Thymus (tissue), 14 donors: ENCODE measurements at places on chromosomes 13 and 19. TPM values are rescaled to one million over a fixed set of nuclear protein-coding genes. Genes with fewer than 3 reads are reported as not detected.
A peak's percentile ranks its signal among the peaks of the same experiment; 100 is the strongest.

SUCLA2 gene
- total RNA-seq = 40.2 TPM

SYNE4 gene
- 3.1 TPM for total RNA-seq

ZNF492 gene
- 2.0 TPM for total RNA-seq

GRCh38 chr13:44368599-44369368 lies 4.8 kb upstream of the SERP2 start:
- no peak for DNase-seq

DNA sequence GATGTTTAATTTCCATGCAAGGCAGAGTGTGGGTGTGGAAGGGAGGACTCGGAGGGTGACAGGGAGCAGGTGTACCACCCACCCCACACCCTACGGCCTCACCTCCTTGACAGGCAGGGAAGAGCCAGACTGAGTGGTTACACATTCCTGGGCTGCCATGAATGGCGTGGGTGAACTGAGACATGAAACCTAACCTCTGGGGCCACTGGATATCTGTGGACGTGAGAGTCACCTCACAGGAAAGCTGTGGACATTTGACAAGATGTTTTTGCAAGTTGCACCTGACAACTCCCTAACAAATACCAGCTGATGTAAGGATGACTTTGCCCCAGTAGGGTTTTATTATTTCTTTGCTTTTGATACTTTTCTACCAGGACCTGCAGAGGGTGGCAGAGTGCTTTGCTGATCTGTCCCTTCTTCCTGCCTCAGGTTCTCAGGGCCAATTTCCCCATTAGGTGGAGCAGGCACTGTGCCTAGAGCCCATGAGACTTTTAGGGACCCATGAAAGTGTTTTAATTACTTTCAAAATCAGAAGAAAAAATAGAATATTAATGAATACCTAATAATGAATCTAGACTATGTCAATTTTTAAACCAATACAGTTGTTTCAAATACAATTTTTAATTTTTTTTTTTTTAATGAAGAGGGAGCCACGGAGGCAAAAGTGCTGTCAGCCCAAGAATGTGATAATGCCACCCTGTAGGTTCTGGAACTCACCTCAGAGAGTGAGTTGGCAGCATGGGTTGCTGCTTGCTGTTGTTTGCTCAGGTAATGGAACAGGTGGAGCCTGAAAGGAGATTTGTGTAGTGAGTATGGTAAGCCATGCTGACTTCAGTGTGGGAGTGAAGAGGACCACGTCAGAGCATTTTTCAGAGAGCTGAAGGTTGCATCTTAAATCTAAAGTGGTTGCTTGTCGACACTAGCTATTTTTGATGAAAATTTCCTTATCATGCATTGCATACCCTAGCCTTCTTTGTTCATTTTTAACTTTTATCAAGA lies 58.0 kb upstream of the CYSLTR2 start:
- DNase-seq = peak; percentile 42

RTBDN gene
- total RNA-seq = 1.7 TPM

- DNase-seq = no peak
Observed at GRCh38 chr19:30360376-30361106, 11.6 kb upstream of the ZNF536 start.

- DNase-seq = peak; percentile 72
Observed at GRCh38 chr13:74136084-74136658, 2.0 kb upstream of the KLF12 start.

RFPL4A gene
- 0.33 TPM for total RNA-seq

DNA sequence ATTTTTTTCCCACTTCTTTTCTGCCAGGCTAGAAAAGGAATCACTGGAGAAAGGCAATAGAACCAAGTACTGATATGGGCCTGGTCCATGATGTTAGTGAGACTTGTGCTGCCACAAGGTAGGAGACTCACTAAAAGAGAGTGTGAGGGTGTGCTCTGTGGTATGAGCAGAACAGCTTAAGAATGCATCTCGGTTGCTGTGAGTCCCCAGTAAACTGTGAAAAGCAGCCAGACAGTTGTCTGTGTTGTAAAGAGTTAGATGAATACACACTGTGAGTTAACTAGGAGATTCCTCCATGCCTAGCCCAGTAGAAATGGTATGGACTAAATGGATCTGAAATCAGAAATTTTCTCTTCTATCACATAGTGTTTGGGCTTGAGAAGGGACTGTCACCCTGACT lies 1177.3 kb upstream of the MIR17HG start:
- no peak for DNase-seq

ZNF560 gene
- 0.05 TPM for total RNA-seq

- no peak for DNase-seq
Observed at GRCh38 chr19:12788042-12788681, 3.1 kb upstream of the JUNB start.

KIR2DL1 gene
- not detected for total RNA-seq

TMEM238 gene
- total RNA-seq = 2.5 TPM

- DNase-seq = no peak
Observed at GRCh38 chr19:51361239-51361638, 4.9 kb downstream of the ETFB start.

GRCh38 chr19:44021221-44021620 lies 4.0 kb upstream of the ZNF222 start:
- no peak for DNase-seq

ZNF729 gene
- total RNA-seq = not detected

GRCh38 chr19:6533000-6533328 lies 2.1 kb downstream of the TNFSF9 start:
- no peak for DNase-seq

DNA sequence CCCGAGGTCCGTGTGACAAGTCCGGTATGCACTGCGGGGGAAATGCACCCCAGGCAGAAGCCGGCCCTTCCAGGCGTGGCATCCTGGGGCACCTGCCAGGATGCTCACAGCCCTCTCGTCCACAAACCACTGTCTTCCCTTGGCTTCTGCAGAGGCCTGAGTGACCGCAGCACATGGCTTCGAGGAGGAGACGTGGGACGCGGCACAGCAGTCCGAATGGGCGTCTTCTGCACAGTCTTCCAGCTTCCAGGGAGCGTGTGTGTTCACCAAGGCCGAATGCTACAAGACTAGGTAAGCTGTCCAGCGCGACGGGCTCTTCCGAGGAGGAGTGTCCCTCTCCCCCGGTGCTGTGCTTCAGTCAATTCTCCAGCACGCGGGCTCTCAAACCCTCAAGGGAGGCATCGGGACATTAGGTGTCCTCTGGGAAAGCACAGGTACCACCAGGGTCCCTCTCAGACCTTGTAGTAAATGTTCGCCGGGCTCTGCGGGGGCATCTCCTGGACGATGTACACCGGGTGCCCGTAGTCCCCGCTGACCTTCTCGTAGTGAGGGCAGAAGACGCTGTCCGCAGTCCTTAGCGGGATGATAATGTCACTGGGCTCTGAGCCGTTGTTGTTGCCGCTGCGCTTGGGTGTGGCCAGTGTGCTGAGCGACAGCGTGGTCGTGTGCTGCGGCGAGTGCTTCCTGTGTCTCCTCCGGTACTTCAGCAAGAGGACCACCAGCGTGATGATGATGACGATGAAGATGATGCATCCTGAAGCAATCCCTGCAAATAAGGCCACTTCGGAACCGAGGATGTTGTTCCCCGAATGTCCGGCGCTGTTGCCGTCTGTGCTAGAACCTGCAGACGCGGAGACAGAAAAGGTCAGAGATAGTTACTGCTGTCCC lies 42.6 kb downstream of the EFNB2 start:
- no peak for DNase-seq
